GM04503 (cell line): ENCODE measurements at places on chromosomes 6 and 20.

DNA sequence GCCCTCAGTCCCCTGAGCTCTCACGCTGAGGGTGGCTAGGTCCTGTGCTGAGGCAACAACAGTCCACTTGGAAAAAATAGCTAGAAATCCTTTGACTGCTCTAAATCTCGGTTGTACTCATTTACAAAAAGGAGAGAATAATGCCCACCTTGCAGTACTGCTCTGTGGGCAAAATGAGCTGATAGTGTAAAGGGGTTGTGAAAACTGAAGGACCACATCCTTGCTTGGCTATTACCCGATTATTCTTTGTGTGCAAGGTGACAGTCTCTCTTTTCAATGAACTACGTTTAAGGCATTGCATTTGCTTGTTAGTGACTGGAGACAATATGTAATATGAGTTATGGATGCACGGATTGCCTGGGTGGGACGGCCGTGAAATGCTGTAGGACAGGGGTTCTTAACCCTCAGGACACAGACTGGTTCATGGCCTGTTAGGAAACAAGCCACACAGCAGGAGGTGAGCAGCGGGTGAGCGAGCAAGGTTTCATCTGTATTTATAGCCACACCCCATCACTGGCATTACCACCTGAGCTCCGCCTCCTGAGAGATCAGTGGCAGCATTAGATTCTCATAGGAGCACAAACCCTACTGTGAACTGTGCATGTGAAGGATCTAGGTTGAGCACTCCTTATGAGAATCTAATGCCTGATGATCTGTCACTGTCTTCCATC, 14.6 kb downstream of the SAMD3 start:
- no peak for DNase-seq

DNA sequence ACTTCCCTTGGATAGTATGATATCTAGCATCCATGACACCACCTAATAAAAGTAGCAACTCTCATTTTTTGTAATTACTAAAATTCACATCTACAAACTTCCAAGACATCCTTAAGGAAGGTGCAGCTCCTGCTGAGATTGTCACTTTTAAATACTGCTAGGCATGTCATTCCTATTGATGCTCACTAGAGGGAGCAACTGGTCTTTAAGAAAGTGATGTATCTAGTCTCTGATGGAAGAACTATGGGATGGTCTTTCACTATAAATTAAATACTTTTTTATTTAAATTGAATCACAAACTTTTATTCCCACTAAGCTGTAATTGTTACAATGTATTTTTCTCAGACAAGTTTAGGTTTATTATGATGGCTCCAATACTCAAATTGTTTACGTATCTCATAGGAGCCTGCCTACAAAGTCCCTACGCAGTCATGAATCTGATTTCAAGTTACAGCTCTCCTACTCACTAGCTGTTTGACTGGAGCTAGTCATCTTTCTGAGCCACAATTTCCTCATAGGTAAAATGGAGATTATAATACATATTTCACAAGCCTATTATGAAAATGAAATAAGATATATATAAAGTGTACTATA, 8.1 kb upstream of the TSPYL1 start:
- no peak for DNase-seq

DNA sequence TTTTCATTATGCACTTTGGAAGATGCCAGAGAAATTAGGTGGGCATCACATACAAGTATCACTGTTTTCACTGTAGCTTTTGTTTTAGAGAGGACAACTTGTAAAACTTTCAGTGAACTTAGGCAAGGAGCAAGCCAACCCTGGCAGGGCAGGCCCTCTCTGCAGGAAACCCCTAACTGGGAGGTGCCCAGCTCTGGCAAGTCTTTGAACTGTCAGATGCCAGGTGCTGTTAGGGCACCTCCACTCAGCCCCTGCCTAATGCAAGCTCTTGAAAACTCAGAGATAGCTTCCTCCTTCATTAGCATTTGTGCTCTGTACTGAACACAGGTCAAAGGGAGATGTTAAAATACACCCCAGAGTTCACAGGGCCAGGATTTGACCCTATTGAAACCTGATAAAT, 774.2 kb upstream of the FLRT3 start:
- DNase-seq: no peak

DNA sequence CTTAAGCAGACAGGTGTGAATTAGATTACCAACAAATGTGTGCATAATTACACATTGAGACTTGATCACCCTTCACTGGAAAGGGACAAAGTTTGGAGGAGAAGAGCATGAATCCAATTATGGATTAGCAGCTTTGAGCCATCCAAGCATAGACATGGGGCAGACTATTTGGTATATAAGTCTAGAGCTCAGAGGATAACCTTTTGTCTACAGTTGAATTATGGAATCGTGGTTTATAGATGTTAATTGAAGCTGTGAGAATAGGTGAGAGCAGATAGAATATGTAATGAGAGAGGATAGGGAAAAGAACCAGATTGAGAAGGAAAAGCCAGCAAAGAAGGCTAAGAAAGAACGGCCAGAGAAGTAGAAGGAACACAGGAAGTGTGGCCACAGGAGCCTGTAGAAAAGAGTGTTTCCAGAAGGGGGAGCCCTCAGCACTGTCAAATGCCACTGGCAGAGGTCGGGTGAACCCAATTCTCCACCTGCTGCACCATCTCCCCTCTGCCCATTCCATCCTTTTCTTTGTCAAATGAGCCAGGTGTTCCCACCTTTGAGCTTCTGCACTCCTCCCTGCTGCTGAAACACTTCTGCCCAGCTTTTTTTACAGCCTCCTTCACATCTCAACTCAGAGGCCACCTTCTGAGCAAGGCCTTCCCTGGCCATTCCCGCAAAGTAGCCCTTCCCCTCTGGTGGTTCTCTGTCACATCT, 7.3 kb downstream of the DNTTIP1 start:
- no peak for DNase-seq

- no peak for DNase-seq
Measured at GRCh38 chr6:111842891-111843290, 30.4 kb downstream of the FYN start.

DNA sequence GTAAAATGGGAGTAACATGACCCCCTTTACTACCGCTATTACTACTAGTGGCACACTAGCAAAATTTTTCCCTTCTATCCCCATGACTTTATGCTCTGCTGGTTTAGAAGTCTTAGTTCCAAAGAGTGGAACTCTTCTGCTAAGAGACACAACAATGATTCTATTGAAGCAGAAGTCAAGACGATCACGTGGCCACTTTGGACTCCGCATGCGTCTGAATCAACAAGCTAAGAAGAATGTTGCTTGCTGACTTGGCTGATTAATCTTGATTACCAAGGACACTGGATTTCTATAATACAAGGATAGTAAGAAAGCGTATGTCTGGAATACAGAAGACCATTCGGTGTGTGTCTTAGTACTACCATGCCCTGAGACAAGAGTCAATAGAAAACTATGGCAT, 244.7 kb upstream of the BTBD3 start:
- no peak for DNase-seq

DNA sequence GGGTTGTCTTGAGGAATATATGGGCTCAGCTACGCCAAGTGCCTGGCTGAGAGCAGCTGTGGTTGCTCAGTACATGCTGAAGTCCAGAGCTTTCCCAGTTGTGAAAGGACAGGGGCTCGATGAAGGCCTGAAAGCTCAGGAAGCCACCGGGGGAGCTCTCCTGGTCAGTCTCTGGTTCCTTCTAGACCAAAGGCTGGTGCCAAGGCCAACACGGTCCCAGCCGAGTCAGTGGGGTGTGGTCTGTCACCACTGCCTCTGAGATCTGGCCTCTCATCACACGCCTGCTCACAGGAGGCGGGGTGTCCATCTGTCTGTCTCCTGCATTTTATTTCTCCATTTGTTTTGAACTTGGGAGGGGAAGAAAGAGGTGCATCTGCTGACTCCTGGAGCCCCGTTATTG, 4.9 kb upstream of the FAM83C start:
- DNase-seq: no peak
